ENCODE measurements at places on chromosomes 1 and 21.

GRCh38 chr21:41687633-41688032 lies 79.2 kb downstream of the RIPK4 start:
- no peak for DNase-seq

DNA sequence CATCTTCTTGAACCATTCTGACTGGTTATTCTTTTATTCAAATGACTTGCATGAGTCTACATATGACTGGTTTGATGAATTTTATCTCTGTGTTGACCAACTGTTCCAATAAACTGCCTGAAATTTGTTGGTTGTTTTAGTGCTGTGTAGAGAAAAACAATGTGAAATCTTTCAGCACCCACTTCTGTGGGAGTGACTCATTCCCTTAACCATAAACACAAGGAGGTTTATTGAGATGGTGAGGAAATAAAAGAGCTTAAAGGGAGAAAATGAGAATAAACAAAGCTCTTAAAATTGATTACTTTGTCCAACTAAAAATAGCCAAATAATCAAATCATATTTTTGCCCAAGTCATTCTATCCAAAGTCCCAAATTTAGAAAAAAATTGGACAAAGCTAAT lies 341.1 kb downstream of the TGFB2 start:
- DNase-seq: no peak

GRCh38 chr1:53654216-53655210 lies 84.5 kb downstream of the GLIS1 start:
- no peak for DNase-seq

- DNase-seq: no peak
Measured at GRCh38 chr1:59434336-59434735, 137.4 kb downstream of the FGGY start.

DNA sequence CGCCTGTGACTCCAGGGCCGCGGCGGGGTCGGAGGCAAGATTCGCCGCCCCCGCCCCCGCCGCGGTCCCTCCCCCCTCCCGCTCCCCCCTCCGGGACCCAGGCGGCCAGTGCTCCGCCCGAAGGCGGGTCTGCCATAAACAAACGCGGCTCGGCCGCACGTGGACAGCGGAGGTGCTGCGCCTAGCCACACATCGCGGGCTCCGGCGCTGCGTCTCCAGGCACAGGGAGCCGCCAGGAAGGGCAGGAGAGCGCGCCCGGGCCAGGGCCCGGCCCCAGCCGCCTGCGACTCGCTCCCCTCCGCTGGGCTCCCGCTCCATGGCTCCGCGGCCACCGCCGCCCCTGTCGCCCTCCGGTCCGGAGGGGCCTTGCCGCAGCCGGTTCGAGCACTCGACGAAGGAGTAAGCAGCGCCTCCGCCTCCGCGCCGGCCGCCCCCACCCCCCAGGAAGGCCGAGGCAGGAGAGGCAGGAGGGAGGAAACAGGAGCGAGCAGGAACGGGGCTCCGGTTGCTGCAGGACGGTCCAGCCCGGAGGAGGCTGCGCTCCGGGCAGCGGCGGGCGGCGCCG lies at the start of gene SIM2:
Gene SIM2, plus strand, starts transcription at position 135 of the 565 bp plus-strand sequence. CDS start 632 bp downstream, outside the sequence.
- no peak for DNase-seq

DNA sequence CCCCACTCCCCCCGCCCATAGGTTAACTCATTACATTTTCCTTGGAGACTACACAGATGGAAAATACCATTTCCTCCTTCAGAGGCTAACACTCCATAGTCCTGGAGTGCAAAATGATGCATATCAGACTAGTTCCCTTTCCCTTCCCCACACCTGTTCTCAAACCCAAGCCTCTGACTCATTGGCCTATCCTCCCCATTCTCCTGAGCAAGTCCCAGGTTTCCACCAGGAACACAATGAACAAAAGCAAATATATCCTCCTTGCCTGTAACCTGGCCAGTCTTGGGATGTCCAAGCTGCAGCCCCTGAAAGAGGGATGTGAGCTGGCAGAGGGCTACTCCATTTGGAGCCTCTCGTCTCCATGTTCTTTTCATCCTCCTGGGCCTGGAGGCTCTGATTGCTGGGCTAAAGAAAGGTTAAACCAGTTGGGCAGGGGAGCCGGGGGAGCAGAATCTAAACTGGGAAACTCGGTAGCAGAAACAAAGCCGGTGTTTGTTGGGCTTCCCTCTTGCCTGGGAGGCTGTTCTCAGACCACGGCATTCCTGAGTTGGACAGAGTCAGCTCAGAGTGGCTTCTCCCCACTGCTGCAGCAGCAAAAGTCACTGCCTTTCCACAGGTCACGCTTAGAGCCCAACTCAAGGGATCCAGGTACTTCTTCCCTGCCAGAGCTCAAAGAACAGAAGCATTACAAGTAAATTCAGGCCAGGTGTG lies 13.9 kb downstream of the SSR2 start:
- no peak for DNase-seq

DNA sequence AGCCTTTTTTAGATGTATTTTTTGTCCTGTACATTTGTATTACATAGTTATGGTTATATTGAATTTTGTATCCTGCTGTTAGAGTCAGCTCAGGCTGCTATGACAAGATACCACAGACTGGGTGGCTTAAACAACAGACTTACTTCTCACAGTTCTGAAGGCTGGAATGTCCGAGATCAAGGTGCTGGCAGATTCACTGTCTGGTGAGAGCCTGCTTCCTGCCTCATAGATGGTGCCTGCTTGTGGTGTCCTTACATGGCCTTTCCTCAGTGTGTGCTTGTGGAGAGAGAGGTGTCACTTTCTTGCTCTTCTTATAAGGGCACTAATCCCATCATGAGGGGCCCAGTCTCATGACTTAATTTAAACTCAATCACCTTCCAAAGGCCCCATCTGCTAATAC lies 23.1 kb upstream of the MYSM1 start:
- DNase-seq: no peak

DNA sequence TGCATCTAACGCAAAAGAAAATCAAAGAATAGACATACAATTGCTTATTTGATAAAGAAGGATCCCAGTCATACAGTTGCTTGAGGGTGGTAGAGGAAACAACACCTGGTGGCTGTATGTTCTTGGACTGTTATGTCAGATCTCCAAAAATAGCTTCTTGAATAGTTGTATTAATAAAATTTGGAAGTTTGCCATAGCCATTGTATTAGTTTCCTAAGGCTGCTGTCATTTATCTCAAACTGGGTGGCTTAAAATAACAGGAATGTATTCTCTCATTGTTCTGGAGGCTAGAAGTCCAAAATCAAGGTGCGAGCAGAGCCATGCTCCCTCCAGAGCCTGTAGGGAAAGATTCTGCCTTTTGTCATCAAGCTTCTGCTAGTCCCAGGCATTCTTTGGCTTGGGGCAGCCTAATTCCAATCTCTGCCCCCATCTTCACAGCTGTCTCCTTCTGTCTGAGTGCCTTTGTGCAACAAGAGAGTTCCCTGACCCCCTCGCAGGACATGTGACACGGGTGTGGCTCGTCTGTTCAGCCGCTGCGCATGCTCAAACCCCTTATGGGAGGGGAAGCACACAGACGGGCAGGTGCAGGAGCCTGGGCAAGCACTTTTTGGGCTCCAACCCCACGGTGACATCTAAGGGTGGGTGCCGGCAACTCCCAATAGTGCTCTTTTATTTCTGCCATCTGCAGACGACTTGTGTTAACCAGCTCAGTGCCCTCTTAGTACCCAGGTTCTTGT lies 21.7 kb upstream of the GRIK1 start:
- no peak for DNase-seq

DNA sequence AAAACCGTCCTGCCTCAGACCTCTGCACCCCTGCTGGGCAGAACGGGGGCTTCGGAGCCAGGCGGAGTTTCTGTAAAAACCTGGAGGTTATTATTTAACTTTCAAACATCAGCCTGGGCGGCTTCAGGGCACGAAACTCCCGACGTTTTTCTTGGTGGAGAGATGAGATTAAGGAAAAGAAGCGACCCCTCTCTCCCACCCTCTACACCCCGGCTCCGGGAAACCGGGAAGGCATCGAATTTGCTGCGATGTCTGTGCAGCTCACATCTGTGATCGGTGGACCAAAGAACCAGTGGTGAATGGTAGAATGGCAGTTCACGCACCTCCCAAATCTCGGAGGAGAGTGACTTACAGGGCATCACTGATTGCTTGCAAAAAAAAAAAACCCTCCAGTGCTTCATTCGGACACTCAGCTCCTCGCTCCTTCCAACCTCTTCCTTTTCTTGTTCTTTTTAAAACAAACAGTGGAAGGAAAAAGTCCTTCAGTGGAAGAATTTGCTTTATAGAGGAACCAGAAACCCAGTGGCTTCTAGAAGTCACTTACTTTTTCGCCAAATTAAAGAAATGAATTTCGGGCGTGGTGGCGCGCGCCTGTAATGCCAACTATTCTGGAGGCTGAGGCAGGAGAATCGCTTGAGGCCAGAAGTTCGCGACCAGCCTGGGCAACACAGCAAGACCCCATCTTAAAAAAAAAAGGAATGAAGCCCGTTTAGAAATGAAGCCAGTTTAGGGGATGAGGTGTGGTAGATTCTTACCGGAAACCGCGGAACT lies 884 bp downstream of the PHACTR4 start:
- DNase-seq: no peak

DNA sequence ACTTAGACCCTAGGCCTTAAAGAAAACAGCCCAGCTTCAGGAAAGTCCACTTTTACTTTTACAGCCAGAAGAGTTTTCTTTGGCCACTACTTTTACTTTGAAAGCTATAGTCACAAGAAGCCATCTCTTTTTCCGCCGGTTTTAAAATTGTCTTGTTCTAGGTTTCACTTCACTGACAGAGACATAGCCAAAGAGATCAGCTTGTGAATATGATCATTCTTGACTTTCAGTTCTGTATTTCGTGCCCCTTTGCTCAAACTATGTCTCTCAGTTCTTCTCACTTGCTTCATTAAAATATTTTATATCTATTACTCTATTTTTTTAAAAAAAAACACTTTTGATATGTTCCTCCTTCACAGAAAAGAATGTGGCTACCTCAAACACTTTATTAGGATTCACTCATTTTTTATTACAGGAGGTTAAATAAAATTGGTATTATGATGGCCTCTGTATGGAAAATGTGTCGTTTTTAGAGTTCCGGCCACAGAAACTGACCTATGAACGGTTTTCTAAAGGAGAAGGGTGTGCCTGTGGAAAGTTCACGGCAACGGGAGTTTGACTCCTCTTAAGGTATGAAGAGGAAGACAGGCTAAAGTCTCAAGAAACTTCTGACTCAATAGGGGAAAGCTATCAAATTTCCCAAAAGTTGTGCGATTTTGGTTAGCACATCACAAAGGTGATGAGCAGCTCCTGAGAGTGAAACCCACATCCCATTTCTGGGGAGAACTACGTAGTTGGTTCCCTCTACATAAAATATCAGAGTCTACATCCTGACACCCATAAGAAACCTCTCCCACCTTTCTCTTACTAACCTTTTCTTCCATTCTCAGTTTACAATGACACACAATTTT lies 1.2 kb downstream of the MCOLN2 start:
- DNase-seq: no peak

GRCh38 chr1:59391212-59392179 lies 94.6 kb downstream of the FGGY start:
- no peak for DNase-seq

Measured in activated CD4-positive, alpha-beta T cell treated with anti-CD3 and anti-CD28 coated beads for 4 hours (primary cell).